ENCODE measurements at places on chromosomes 3 and 15. TPM values are rescaled to one million over a fixed set of nuclear protein-coding genes. Genes with fewer than 3 reads are reported as not detected.
A peak's percentile ranks its signal among the peaks of the same experiment; 100 is the strongest.

The MYL3 gene
- 5.9 TPM for total RNA-seq

The GRAMD2A gene
- total RNA-seq = 52.5 TPM

The DAZL gene
- total RNA-seq = not detected

The SYNPR gene
- total RNA-seq = not detected

The SNX33 gene
- 42.7 TPM for total RNA-seq

The ACKR4 gene
- total RNA-seq = 1.6 TPM

The CHDH gene
- total RNA-seq = 27.9 TPM

The TRIM42 gene
- total RNA-seq = not detected

The DHX30 gene
- 46.4 TPM for total RNA-seq

- no peaks in the 10 kb centered on the region for H3K36me3 ChIP-seq
- H3K4me3 ChIP-seq = no peak overlapping the region
- DNase-seq = no peak
- H3K27ac ChIP-seq = no peak overlapping the region
- no peaks in the 10 kb centered on the region for H3K27me3 ChIP-seq
- no peaks in the 10 kb centered on the region for H3K4me1 ChIP-seq
Observed at GRCh38 chr3:134675726-134676256, 25.0 kb upstream of the KY start.

GRCh38 chr3:39264053-39264452, 15.8 kb downstream of the CX3CR1 start:
- no peaks in the 10 kb centered on the region for H3K36me3 ChIP-seq
- H3K4me3 ChIP-seq = no peak overlapping the region
- no peak for DNase-seq

GRCh38 chr3:110910346-110910955, 161.2 kb upstream of the NECTIN3 start:
- no peaks in the 10 kb centered on the region for H3K27me3 ChIP-seq
- DNase-seq = no peak
- H3K36me3 ChIP-seq = no peaks in the 10 kb centered on the region
- H3K27ac ChIP-seq = no peak overlapping the region

DNA sequence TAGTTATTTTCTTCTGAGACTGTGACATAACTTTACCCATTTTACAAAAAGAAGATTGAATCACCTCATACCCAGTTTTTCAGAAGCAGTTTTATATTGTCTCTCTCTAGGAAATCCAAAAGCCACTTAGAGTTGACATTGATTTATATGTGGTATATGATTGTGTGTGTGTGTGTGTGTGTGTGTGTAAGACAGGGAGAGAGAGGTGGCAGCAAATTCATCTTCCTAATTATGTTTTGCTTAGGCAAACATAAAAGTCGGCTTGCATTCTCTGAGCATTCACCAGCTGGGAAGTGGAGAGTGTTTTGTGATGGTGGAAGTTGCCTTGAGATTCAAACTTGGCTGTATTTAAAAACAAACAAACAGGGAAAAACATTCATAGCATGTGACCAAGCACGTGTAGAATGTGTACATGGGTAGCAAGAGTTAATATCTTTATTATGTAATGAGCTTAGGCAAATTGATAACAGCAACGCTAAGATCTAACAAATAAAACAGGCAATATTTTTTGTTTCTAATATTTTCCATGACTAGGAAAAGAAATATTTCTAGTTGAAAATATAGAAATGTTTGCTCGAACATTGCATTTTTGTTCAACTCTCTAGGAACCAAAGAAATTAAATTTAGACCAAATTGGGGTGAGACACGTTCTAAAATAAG, 64.4 kb upstream of the IGF1R start:
- no peak overlapping the region for H3K27ac ChIP-seq
- peaks cover 53% of the 10 kb centered on the region for H3K27me3 ChIP-seq
- no peaks in the 10 kb centered on the region for H3K36me3 ChIP-seq
- DNase-seq = no peak
- no peak overlapping the region for H3K4me3 ChIP-seq
- H3K4me1 ChIP-seq = no peaks in the 10 kb centered on the region

- DNase-seq = no peak
- no peaks in the 10 kb centered on the region for H3K4me1 ChIP-seq
- no peak overlapping the region for H3K27ac ChIP-seq
Observed at GRCh38 chr3:44019736-44020135, 221.9 kb upstream of the TOPAZ1 start.

DNA sequence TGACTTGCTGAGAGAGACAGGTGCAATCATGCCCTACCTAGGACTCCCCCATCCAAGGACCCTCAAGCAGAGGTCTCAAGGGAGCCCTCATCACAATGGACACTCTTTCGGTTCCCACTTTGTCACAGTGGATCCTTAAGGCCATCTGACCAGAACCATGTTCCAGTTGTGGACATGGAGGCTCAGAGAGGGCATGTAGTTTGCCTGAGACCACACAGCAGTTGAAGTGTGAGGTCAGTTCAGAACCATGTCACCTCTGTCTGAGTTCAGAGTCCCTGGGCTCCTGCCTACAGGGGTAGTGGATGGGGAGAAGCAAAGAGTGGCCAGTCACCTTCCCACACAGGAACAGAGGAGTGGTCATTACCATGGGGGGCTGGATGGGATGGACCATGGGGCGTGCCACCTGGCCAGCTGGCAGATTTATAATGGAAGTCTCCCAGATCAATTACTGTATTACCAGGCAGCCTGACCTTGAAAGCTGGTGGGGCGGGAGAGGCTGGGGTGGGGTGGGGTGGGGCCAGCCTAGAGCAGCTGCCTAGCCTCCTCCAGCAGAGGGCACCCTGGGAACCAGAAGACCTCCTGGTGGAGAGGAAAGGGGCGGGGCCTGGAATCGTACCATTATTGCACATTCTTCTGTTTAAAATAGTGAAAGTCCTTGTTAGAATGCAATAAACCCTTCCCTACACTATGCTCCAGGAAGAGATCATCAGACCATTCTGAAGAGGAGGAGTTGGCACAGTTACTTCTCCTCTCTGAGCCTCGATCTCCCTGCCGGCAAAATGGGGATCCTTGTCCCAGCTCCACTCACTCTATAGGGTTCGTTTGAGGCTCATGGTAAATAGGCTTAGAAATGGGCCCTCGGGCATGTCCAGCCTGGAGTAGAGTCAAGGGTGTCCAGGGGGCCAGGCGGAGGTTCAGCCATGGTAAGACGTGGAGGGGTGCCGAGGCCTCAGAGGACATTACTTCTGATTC, 26.9 kb upstream of the LINGO1 start:
- no peak for DNase-seq
- H3K27me3 ChIP-seq = peaks cover 48% of the 10 kb centered on the region
- no peaks in the 10 kb centered on the region for H3K4me1 ChIP-seq
- H3K27ac ChIP-seq = no peak overlapping the region

DNA sequence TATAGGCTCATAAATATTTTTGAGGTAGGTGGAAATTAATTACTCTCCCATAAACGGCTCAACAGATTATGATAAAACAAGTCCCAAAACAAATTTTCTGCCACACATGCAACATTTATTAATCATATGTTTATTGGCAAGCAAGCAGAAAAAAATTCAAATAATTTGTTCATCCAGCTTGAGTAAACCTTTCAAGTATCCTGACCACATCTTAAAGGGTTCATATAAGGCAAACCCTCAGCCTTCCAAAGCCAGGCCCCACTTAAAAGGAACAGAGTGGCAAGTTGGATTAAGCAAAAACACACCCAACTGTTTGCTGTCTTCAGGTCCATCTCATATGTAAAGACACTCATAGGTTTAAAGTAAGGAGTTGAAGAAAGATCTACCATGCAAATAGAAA, 1042.3 kb downstream of the DIPK2A start:
- H3K4me1 ChIP-seq = no peaks in the 10 kb centered on the region
- H3K27me3 ChIP-seq = no peaks in the 10 kb centered on the region
- no peak overlapping the region for H3K4me3 ChIP-seq
- DNase-seq = no peak
- no peaks in the 10 kb centered on the region for H3K36me3 ChIP-seq
- no peak overlapping the region for H3K27ac ChIP-seq

DNA sequence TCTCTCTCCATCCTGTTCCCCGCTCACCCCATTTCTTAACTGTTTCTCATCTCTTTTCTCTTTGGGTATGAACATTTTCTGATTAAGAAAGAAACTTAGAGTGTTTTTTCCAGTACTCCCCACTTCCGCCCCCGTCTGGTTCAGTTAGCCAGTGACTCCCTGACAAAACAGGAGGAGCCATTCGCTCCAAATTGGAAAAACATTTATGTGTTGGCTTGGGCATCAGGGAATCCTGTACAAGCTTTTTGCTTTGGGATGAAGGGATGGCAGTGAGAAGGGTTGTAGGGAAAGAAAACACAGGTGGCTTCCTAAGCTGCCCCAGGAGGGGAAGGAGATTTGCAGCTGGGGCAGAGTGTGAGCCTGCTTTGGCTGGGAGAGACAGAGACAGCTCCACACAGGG, 47.0 kb downstream of the BOC start:
- H3K27ac ChIP-seq = peak overlapping the region; percentile 54
- no peaks in the 10 kb centered on the region for H3K36me3 ChIP-seq
- H3K4me1 ChIP-seq = peaks cover 21% of the 10 kb centered on the region
- H3K27me3 ChIP-seq = no peaks in the 10 kb centered on the region
- no peak for DNase-seq

DNA sequence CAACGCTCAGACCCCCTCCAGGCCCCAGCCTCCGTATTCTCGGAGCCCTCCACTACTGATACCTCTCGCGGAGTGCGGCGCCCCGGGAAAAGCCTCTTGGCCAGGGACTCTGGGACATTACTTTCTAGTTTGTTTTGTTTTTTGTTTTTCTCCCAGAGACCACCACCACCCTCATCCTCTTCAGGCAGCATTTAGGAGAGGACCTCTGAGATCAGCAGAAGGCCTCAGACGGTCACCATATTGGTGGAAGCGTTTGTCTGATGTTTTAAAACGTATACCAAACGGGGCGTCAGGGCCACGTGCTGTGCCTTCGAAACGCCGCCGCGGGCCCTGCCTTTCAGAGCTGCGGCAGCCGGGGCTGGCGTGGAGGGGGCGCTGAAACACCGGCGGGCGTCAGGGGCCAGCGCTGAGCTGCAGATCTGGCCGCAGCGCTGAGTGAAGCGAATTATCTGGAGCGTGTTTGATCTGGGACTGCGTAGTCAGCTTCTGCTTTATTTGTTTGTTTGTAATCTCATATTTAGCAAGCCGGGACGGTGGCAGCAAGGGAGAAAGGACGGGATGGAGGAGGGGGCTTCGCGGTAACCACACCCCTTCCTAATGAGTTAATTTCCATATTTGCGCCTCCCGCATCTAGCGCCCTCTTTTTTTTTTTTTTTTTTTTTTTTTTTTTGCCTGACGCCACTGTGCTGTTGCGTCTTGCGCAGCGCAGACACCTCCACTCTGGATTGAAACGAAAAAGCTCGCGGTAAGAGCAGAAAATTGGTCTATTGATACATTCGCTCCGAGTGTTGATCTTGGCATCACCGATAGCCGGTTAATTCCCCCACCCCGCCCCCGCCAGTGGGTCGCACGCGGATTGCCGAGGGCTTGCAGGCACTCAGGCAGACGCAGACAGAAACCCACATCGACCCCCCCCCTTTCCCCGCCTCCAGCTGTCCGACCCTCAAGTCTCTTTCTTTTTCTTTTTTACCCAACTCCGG, 14.9 kb downstream of the SOX2 start:
- no peak for DNase-seq
- H3K4me3 ChIP-seq = peak overlapping the region; percentile 29
- H3K4me1 ChIP-seq = no peaks in the 10 kb centered on the region
- H3K36me3 ChIP-seq = no peaks in the 10 kb centered on the region
- peaks cover 92% of the 10 kb centered on the region for H3K27me3 ChIP-seq

DNA sequence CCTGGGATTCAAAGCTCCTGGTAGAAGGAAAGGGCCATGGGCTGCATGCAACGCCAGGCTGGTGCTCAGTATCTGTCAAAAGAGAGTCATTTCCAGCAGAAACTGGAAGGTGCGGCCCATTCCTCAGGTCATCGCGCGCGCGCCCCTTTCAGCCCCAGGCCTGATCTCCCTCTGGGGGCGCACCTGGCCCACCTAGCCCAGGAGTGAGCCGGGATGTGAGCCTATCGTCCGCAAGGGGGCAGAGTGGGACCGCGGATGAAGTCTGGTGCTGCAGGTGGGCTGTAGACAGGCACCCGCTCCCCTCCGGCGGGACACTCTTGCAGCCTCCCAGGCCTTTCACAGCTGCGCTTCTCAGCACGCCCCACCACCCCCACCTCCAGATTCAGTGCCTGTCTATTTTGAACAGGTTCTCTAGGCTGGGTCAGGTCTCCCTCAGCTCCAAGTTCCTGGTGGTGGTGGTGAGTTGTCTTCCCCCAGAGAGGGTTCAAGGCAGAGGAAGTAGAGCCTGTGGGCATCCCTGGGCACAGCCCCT, 5.8 kb upstream of the RPL29 start:
- no peaks in the 10 kb centered on the region for H3K36me3 ChIP-seq
- no peaks in the 10 kb centered on the region for H3K27me3 ChIP-seq
- no peak overlapping the region for H3K4me3 ChIP-seq
- peaks cover 7% of the 10 kb centered on the region for H3K4me1 ChIP-seq

GRCh38 chr3:134014270-134014669, 15.5 kb downstream of the SLCO2A1 start:
- no peak for DNase-seq
- H3K4me1 ChIP-seq = no peaks in the 10 kb centered on the region
- H3K27me3 ChIP-seq = no peaks in the 10 kb centered on the region
- H3K4me3 ChIP-seq = no peak overlapping the region

DNA sequence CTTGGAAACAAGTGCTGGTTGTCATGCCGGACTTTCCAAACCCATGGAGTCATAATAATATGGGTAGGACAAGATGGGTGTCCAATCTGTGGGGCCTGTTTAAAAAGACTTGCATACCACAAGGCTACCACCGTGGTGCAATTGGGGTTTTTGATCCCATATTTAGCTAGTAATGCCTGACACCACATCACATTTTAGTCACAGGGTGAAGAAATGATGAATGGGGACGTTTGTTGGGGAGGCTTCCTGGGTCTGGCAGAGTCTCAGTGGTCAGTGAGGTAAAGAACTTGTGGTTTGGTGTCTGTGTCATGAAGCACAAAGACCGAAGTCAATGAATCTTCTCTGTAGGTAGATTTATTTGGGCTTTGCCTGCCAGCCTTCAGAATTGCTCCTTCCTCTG, 31.0 kb downstream of the P3H2 start:
- no peaks in the 10 kb centered on the region for H3K27me3 ChIP-seq
- H3K36me3 ChIP-seq = no peaks in the 10 kb centered on the region
- H3K4me1 ChIP-seq = no peaks in the 10 kb centered on the region
- no peak overlapping the region for H3K27ac ChIP-seq
- no peak overlapping the region for H3K4me3 ChIP-seq

DNA sequence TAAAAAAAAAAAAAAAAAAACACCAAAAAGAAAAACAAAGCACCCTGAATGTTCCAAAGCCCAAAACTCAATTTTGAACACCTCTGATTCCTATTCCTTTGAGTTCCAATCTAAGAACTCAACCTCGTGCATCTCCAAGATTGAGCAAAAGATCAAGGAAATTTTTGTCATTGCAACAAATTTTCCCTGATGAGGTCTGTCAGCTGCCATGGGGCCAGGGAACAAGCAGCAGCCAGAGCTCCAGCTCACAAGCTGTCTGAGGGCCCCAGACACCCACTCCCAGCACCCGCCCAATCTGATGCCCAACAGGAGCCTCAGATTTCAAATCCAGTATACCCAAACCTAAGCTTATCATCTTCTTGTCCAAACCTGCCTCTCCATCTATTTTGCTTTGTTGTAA, 87.6 kb upstream of the ACP3 start:
- no peak for DNase-seq
- no peak overlapping the region for H3K4me3 ChIP-seq
- H3K27me3 ChIP-seq = no peaks in the 10 kb centered on the region
- H3K27ac ChIP-seq = no peak overlapping the region

GRCh38 chr3:126126811-126127431, 43.0 kb upstream of the SLC41A3 start:
- peaks cover 4% of the 10 kb centered on the region for H3K4me1 ChIP-seq
- H3K36me3 ChIP-seq = no peaks in the 10 kb centered on the region
- H3K4me3 ChIP-seq = no peak overlapping the region
- H3K27ac ChIP-seq = no peak overlapping the region
- no peak for DNase-seq

Measured in breast epithelium (tissue), 4 donors.